Mesangial cell (primary cell): ENCODE measurements at places on chromosomes 2 and 18. TPM values are rescaled to one million over a fixed set of nuclear protein-coding genes. Genes with fewer than 3 reads are reported as not detected.

ATP6V1C2 gene
- not detected in 2 replicates for total RNA-seq

SRBD1 gene
- total RNA-seq: 8.0 and 11.1 TPM in 2 replicates

ZNF397 gene
- 4.1 and 6.3 TPM in 2 replicates for total RNA-seq

FNDC4 gene
- 18.6 and 35.9 TPM in 2 replicates for total RNA-seq

RASGRP3 gene
- total RNA-seq: 0.63 TPM in 1 of 2 replicates, not detected in the other

HOXD13 gene
- total RNA-seq: not detected in 2 replicates

AQP12A gene
- total RNA-seq: not detected in 2 replicates

CERS6 gene
- 11.7 and 12.1 TPM in 2 replicates for total RNA-seq

DPP4 gene
- total RNA-seq: 7.7 and 42.3 TPM in 2 replicates

GPR155 gene
- total RNA-seq: 1.8 and 2.8 TPM in 2 replicates

KIF1A gene
- total RNA-seq: 2.6 and 4.9 TPM in 2 replicates

GKN1 gene
- not detected in 2 replicates for total RNA-seq

RIF1 gene
- 12.7 and 18.4 TPM in 2 replicates for total RNA-seq

CBLN2 gene
- 0.25 TPM in 1 of 2 replicates, not detected in the other for total RNA-seq

GREB1 gene
- under 0.01 and 0.51 TPM in 2 replicates for total RNA-seq
